ENCODE measurements at places on chromosomes 1 and 21.

GRCh38 chr1:68470388-68470970 lies 20.7 kb upstream of the RPE65 start:
- no peak for DNase-seq

DNA sequence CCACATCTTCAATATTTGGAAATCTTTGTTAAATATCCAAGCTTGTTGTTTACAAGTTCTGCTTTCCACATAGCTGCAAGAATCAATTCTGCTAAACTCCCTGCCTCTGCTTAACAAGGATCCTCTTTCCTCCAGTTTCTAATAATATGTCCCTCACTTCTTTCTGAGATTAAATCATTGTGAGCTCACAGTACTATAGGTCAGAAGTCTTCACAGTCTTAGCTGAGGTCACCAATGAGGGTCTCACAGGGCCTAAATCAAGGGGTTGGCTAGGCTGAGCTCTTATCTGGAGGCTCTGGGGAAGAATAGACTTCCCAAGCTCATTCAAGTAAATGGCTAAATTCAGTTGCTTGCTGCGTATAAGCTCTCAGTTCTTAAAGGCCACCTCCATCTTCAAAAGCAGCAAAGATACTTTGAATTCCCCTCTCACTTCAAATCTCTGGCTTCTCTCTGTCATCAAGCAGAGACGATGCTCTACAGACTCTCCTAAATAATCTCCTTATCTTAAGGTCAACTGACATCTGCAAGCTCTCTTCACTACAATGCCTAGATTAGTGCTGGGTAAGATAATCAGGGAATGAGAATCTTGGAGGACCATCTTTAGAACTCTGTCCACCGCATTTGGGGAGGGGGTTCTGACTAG lies 175.3 kb downstream of the PLPPR4 start:
- no peak for DNase-seq

DNA sequence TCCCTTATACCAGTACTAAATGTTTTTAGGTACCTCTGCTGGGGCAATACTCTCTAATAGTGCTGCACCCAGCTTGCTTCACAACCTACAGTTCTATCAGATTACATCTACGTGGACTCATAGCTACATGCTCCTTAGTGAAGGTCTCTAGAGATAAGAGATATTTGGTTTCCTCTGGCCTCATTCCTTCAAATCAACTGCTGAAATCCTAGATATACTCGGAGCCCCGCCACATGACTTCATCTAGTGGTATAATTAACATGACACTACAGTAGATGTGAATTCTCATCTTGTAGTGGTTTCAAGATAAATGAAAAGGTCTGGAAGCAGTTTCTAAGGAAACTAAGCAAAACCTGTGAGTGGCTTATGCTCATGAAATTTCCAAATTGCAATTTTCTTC lies 115.4 kb downstream of the SMYD2 start:
- DNase-seq: no peak

- DNase-seq: no peak
Observed at GRCh38 chr21:46665566-46665965, 30.1 kb downstream of the PRMT2 start.

DNA sequence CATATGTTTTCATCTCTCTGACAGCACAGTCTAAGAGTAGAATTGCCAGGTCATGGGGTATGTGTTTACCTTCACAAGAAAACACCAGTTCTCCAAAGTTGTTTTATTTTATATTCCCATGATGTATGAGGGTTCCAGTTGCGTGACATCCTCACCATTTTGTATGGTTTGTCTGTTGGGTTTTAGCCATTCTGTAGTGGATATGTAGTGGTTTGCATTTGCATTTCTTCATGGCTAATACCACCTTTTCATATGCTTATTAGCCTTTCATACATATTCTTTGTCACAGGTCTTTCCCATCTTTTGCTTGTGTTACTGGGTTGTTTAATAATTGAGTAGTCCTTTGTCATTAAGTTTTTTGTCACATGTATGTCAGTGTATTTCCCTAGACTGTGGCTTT lies 132.1 kb downstream of the DYRK1A start:
- no peak for DNase-seq

GRCh38 chr1:223707256-223708000 lies 4.9 kb upstream of the CAPN2 start:
- no peak for DNase-seq

GRCh38 chr1:27979151-27979858 lies 19.5 kb downstream of the XKR8 start:
- peak; percentile 47 for DNase-seq

DNA sequence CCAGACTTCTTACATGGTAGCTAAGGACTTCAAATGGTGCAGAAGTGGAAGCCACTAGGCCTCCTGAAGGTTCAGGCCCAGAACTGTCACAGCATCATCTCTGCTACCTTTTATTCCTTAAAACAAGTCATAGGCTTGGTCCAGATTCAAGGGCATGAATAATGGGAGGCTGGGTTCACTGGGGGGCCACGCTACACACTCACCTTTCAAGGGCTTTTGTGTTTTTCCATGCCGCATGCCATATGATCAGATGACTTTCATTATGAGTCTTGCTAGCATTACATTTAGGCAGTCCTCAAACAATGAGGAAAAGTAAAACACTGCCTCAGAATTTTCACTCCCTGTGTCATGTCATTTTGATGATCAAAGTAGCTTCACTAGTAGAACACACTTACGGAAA lies 83.4 kb downstream of the VPS26C start:
- DNase-seq: peak; percentile 22

DNA sequence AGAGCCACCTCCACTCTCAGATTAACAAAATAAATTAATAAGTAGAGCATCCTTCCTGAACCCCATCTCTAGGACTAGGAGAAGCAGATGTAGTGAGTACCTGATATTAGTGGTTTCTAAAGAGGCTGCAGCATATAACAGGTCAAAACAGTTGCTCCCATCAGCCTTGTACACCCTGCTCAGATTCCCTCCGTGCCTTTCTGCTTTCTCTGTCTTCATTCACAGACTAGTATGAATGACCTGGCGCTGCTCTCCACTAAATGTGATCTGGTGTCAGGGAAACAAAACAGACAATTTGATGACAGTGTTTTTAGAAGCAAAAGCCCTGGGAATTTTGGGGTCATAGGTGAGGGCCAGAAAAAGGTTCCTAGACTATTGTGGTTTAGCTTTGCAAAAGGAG lies 8.3 kb downstream of the SESN2 start:
- no peak for DNase-seq

GRCh38 chr1:186828611-186829454 lies at the start of gene PLA2G4A:
PLA2G4A (plus strand) TSS chr1:186828949; CDS start chr1:186854355, 25,406 bp downstream.
- peak; percentile 13 for DNase-seq

- no peak for DNase-seq
Observed at GRCh38 chr1:76426606-76427005, 352.1 kb downstream of the ST6GALNAC3 start.

GRCh38 chr1:167938080-167938636 lies 1.3 kb upstream of the MPC2 start:
- DNase-seq: no peak

DNA sequence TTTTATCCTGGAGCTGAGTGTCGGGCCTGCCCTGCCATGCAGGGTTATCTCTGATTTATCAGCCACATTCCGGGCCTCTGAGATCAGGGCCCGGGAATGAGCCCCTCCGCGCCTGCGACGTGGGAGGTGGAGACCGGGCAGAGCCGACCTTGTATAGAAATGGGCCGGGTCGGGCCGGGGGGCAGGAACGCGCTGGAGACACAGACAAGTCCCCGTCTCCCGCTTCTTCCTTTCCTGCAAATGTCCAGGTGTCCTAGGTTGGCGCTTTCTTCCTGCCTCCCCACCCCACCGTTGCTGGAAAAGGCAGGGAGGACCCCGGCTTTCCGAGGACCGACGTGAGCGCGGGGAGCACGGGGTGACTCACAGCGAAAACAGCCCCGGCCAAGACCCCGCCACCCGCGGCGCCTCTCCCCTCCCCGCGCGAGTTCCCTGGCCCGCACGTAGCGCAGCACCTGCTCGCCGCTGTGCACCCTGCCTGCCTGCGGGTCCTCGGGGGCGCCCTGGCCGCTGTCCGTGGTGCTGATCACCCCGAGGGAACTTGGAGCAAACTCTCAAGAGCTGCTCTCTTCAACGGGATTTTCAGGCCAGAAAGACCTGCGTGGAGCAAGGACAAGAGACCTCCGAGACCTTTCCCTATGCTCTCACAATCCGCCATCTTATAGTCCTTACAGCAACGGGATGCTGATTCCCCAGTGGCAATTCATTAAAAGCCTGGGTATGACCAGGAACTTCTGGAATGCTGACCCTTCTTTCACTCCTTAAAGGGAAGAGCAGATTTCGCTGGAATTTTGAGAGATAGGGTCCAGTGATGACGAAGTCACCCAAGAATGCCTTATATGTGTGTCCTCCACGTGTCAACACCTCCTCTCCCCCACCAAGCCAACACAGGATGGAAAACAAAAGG lies 475 bp upstream of the NPPB start:
- DNase-seq: peak; percentile 61

GRCh38 chr1:80509965-80510522 lies 1290.7 kb upstream of the ADGRL2 start:
- no peak for DNase-seq

GRCh38 chr1:30754684-30755171 lies 2.8 kb downstream of the LAPTM5 start:
- DNase-seq: peak; percentile 58

- no peak for DNase-seq
Observed at GRCh38 chr1:2885001-2885400, 83.5 kb upstream of the TTC34 start.

DNA sequence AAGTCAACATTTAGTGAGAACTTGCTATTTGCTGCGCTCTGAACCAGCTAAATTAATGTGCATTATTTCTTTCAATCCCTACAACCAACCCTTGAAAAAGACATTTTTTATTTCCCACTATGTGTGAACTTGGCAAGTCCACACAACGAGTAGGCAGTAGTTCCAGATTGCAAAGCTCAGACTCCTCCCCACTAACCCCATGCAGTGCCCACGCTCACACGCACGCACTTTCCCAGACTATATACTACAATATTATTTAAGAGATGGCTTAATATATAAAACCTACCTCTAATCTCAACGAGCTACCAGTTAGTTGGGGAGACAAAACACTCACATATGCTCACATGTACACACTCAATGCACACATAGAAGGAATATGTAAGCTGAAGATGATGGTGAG lies 671.2 kb downstream of the LMO4 start:
- DNase-seq: no peak

DNA sequence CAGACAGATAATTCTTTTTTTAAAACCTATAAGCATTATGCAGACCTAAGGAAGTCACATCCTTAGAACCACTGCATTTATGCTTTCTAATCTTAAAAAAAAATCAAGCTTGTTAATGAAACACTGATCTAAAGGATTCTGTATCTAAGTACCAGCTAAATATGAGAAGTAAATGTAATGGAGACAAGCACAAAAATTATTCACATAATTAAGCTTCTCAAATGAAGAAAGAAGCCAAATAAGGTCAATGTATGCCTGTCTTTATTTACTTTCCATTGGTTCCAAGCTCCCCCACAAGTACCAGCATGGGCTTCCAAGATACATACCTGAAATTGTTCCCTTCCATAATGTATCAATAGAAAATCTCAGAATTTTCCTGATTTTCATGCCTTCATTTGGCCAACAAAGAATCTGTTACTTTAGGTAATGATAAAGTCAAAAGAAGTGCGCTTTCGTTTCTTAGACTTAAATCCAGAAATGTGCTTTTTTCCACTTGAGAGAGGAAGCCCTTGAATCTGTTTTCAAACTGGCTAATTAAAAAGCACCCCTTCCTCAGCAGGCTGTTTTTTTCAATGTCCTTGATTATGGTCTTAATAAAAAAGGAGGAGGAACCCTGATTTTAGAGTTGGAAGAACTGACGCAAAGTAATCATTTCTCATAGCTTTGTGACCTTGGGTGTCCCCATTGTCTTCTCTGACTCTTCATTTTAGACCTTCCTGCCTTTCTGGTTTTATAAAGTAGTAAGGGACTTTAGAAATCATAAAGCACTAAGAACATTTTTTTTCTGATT lies 3.8 kb downstream of the RGS2 start:
- DNase-seq: no peak

DNA sequence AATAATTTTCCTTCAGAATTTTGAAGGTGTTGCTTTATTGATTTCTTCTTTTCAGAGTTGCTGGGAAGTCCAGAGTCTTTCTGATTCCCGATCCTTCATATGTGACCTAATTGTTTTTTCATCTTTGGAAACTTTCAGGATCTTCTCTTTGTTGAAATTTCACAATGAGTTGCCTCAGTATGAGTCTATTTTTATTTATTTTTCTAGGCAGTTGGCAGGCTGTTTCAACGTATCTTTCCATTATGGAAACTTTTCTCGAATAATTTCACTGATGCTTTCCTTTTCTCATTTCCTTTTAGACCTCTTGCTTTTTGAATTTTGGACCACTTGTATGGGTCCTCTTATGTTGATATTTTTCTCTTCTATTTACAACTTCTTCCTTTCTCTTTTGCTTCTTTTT lies 354.3 kb downstream of the TGFB2 start:
- DNase-seq: no peak

DNA sequence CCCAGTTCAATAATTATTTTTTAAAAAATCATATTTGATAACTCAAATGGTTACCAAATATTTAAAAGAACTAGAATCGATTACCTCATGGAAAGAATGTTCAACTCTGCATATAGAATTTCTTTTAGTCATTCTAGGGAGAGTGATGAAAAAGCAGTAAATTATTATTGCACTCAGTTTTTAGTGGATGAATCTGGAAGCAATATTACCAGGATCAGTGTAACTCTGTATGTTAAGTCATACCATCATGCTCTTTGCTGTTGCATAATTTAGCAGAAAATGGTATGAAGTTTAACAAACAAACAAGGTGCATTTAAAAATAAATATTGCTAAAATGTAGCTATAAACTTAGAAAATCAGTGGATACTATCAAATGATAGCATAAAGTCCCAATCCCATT lies 46.1 kb upstream of the ARHGAP29 start:
- DNase-seq: no peak

- DNase-seq: no peak
Observed at GRCh38 chr1:148166558-148167492, 14.7 kb upstream of the NBPF11 start.

DNA sequence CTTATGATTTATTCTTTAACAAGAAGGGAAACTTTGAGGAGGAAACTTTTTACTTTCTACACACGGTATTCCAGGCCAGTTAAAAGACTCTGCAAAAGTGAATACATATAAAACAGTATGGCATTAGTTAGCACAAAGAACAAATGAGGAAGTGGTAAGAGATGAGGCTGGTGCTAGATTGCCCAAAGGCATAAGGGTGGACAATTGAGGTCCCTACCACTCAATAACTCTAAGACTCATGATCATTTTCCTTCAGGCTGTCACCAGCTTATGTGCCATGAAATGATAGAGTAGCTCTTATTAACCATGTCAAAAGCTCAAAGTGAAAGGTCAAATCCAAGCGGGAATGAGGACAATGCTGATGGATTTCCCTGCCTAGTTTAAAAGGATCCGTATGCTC lies 124.5 kb downstream of the TBX15 start:
- DNase-seq: no peak

GRCh38 chr1:36446271-36446670 lies 4.0 kb downstream of the OSCP1 start:
- DNase-seq: peak; percentile 49

GRCh38 chr1:244444854-244445253 lies 6.9 kb downstream of the ADSS2 start:
- DNase-seq: no peak

DNA sequence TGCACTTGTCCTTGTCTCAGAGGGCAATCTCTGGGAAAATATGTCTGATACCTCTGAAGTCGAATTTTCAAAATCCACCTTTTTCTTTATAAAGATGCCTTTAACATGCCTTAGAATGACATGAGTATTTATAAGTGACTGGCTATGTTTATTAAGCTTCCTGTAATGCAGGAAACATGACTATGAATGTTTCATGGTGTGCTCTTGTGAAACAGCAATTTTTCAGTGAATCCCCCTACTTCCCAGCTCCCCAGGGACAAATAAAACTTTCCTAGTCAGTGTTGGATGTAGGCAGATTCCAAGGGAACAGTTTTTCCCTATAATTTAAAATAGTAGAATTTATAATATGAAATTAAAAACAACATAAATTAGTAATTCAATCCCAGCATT lies 437.0 kb downstream of the LMO4 start:
- DNase-seq: no peak

Data from activated CD4-positive, alpha-beta T cell treated with anti-CD3 and anti-CD28 coated beads, Interleukin-2, Interleukin-6, amounts not matched to agents 100 ng/mL and 50 ng/mL, durations not matched to agents 16 hours and 8 hours (primary cell).